NCI-H748 treated with DMSO at 0.1 percent for 48 hours (cell line): ENCODE measurements at places on chromosomes 6 and 20.

DNA sequence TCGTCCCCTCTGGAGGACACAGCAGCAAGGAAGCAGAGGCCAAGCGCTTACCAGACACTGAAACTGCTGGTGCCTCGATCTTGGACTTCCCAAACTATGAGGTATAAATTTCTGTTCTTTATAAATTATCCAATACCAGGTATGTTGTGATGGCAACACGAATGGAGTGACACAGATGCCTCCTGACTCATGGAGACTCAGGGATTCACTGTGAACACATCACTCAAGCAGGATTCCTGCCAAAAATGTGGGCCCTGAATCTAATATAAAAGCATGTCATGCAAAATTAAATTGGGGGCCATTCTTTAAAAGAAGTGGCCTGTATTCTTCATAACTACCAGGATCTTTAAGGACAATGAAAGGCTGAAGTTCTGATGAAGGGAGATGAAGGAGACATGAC, 52.5 kb upstream of the SLC22A23 start:
- DNase-seq, result no peak

DNA sequence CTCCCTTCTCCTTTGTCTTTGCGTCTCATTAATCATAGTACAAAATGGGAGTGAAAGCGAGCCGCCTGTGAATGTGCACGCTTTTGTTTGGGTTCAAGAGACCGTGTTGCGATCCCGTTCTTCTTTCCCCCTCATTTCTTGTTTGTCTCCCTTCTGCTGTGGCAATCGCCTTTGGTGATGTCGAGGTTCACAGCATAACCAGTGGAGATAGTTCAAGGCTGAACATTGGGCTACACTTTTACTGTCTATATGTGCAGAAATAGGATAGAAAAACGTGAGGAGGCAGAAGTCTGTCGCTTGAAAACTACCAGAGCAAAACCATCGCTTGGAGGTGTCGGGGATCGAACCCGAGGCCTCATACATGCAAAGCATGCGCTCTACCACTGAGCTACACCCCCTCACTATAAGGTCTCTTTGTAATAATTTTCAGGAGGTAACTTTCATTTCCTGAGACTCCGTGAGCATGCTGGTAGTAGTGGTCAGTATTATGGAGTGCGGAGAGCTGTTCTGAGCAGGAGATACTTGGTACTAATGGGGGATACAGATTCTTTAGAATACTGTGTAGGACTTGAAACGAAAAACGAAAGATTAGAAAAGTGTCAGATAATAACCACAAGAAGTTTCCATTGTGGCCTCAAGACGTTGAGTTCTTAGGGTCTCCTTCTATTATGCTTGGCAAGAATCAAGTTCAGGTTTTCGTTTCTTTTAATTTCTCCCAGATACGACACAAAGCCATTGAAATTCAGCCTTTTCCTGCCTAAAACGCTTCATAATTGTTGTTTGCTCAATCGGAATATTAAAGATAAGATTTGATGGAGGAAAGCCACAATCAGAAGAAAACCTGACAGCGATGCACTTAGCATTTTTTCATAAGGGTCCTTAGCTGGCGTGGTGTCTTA, 106.6 kb downstream of the TRIM27 start:
- DNase-seq, result peak; percentile 37

GRCh38 chr6:28003661-28004060, 46.6 kb downstream of the OR2B6 start:
- DNase-seq, result no peak

GRCh38 chr20:38200646-38201045, 35.6 kb upstream of the TGM2 start:
- no peak for DNase-seq

- DNase-seq, result no peak
These were observed 195.4 kb downstream of the TFAP2A start for GRCh38 chr6:10219510-10219909.

- DNase-seq, result no peak
These were observed 9.2 kb downstream of the FOXS1 start for GRCh38 chr20:31835977-31836852.

DNA sequence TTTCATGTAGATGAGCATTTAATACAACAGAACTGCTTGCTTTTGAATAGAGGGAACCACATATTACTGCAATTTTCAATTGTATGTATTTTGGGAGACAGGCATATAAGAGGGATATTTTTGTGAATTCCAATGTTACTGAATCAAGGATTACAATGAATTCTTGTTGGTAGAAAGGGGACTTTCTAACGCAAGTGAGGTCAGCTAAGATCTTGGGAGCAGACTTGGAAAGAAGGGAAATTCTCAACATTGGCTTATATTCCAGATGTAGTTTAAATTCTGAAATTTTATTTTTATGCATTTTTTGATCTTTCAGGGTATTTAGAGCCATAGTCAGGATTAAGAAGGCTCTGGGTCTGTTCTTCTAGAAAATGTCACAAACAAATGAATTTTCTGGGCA, 43.3 kb upstream of the CTAGE9 start:
- no peak for DNase-seq

GRCh38 chr20:61923371-61924166, 142.1 kb downstream of the TAF4 start:
- DNase-seq, result no peak
